ENCODE measurements at places on chromosomes 7 and 10.

GRCh38 chr7:33593611-33594010 lies 311.7 kb upstream of the BMPER start:
- DNase-seq, result no peak

DNA sequence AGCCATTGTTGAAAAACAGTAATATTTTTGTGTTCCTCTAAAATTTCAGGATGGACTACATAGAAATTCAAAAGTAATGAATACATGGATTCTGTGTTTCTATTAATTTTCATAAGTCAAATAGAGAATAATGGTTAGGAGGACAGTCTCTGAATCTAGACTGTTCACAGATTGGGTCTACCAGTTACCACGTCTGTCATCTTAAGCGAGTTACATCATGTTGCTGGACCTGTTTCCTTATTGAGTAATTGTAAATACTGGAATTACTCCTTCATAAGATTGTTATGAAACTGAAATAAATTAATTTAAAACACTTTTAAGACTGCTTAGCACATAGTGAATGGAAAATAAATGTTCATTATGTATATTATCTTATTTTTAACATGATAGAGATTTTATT lies 172.3 kb downstream of the KCND2 start:
- DNase-seq, result no peak

DNA sequence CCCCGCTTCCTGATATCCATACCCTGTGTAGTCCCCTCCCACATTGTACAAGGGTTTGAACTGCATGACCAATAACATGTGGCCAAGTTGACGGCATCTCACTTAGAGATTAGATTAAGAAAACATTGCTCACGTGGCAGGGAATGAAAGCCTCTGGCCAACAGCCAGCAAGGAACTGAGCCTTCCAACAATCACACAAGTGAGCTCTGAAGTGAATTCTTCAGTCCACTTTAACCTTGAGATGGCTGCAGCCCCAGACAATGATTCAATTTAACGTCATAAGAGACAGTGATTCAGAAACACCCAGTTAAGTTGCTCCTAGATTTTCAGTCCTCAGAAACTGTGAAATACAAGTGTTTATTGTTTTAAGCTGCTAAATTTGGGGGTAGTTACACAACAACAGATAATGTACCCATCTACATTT lies 165.9 kb upstream of the PLXNA4 start:
- no peak for DNase-seq

GRCh38 chr7:42236266-42236975 lies 588 bp downstream of the GLI3 start:
- DNase-seq, result no peak

- no peak for DNase-seq
Measured at GRCh38 chr7:118079369-118079768, 104.6 kb upstream of the LSM8 start.

DNA sequence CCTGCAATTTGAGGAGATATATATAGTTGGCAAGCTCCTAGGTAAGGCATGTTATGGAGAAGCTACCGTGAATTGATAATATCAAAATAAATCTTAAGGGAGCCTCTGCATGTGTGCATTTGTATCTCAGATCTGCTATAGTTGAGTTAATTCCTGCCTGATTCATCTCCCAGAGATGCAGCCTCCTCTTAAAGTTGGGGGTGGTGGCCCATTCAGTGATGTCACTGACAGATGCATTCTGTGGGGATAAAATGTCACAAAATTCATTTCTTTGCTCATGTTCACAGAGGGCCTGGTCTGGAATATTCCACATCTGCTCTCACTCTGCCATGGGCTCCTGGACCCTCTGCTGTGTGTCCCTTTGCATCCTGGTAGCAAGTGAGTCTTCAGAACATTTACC lies 185.8 kb upstream of the PRSS1 start:
- DNase-seq, result no peak

GRCh38 chr7:82481499-82482097 lies 38.0 kb upstream of the CACNA2D1 start:
- DNase-seq, result no peak
